ENCODE measurements at places on chromosomes 2 and 18. TPM values are rescaled to one million over a fixed set of nuclear protein-coding genes. Genes with fewer than 3 reads are reported as not detected.

ZNF396 gene
- 0.89 TPM for total RNA-seq

CYP26B1 gene
- 0.33 TPM for total RNA-seq

MYCN gene
- total RNA-seq, result not detected

GKN1 gene
- not detected for total RNA-seq

CHRND gene
- not detected for total RNA-seq

Measured in uterine smooth muscle cell (primary cell).